ENCODE measurements at places on chromosomes 1 and 21.

DNA sequence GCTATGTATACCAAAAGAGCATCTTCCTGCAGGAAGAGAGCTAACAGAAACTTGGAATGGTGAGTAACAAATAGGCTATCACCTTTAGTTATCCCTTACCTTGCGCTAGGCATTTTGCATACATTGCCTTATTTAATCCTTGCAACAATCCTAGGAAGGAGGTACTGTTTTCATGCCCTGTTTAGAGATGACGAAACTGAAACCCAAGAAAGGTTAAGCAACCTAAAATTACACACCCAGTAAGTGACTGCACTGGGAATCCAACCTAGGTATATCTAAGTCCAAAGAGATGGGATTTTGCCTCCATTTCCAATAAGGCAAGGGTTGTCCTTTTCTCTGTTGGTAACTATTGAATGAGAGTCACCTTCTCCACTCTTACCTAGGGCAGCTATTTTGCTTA is 144.5 kb downstream of the TM2D1 start:
- DNase-seq: no peak

GRCh38 chr1:173388352-173388751 is 88.8 kb upstream of the PRDX6 start:
- no peak for DNase-seq

- DNase-seq: no peak
Measured at GRCh38 chr1:158654086-158654485, 32.4 kb downstream of the SPTA1 start.

- DNase-seq: no peak
Measured at GRCh38 chr1:22291494-22291893, 148.6 kb upstream of the WNT4 start.

DNA sequence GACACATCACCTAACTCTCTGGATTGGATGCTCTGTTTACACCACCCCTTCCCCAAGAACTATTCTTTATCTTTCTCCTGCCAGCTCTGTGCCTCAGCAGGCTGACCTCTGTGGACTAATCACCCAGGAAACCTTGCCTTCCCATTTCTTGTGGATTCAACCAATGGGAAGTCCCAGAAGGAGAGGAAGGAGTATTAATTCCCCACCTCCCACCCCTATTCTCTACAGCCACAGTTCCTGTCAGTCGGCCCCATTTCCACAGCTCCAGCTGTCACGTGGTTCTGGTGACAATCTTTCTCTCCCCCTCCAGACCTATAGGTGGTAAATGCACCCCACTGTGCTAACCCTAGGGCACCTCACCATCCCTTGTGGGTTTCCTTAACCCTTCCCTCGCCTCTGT is 46.8 kb upstream of the SSBP3 start:
- DNase-seq: no peak

DNA sequence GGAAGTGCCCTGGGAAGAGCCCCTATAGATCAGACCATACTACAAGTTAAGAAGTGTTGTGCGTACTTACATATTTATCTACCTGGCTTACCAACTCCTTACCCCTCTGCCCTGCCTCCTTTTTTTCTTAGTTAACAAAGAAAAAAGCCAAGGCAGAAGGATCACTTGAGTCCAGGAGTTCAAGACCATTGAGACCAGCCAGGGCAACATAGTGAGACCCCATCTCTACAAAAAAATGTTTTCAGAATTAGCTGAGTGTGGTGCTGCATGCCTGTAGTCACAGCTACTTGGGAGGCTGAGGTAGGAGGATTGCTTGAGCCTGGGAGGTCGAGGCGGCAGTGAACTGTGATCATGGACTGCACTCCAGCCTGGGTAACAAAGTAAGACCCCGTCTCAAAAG is 1.9 kb downstream of the ZBTB8B start:
- no peak for DNase-seq
